ENCODE measurements at places on chromosomes 13 and 19.

DNA sequence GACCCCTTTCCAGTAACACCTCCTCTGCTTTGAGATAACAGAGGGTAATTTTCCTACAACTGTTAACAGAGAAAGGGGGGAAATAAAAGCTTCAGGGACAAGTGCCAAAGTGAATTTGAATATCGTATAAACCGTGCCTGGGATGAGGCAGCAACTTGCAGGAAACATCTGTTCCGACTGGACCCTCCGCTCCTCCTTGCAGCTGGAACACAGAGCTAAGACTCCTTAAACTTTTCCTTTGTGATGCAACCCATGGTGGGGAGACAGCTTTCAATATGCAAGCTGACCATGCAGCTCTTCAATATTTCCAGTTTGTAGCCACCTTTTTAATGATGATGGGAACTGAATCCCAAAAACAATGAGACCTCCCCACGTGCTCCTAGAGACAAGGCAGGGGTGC lies 432.6 kb downstream of the ZNF536 start:
- no peak for DNase-seq

- DNase-seq: no peak
Measured at GRCh38 chr13:31227063-31227462, 27.3 kb downstream of the B3GLCT start.

GRCh38 chr19:38669552-38669951 lies 22.1 kb downstream of the ACTN4 start:
- DNase-seq: no peak

GRCh38 chr19:13031917-13032623 lies 36.8 kb downstream of the NFIX start:
- DNase-seq: no peak

DNA sequence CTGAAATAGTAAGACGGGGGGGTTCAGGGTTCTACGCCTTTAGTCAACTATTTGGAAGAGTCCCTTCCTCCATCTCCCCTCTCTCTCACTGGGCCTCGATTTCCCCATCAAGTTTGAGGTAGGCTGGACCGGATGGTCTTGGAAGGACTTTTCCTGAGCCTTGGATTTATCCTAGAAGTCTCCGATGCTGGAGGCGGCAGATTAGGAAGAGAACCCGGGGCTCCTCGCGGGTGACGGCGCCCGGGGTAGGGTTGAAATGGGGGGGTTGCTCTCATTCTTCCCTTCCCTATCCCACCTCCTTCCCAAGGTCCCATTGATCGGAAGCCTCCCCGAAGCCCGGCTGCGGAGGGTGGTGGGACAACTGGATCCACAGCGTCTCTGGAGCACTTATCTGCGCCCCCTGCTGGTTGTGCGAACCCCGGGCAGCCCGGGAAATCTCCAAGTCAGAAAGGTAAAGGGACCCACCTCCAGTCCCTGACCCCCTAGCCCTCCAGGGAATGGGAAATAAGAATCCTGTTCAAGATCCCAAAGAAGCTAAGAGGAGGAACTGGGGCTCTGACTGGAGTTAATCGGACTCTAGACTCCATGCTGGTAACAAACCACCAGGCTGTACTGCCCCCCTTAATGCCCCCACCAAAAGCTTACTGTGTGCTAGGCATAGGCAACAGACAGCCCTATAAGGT lies 781 bp downstream of the QPCTL start:
- peak; percentile 65 for DNase-seq

GRCh38 chr19:58243351-58243750 lies 14.6 kb downstream of the ZNF544 start:
- DNase-seq: no peak

GRCh38 chr19:50203281-50204080 lies at the start of gene MYH14:
TSS of gene MYH14 (plus strand) at chr19:50203622. CDS start at chr19:50210366, 6,744 bp downstream.
- no peak for DNase-seq

- no peak for DNase-seq
Measured at GRCh38 chr13:20565115-20565736, 1.7 kb upstream of the IFT88 start.
